ENCODE measurements at places on chromosomes 7 and 10. TPM values are rescaled to one million over a fixed set of nuclear protein-coding genes. Genes with fewer than 3 reads are reported as not detected.

The VPS37D gene
- 1.3 TPM for total RNA-seq

The GRID2IP gene
- 0.14 TPM for total RNA-seq

The ERVW-1 gene
- not detected for total RNA-seq

The ITIH5 gene
- 0.07 TPM for total RNA-seq

The TMEM72 gene
- not detected for total RNA-seq

The COL1A2 gene
- total RNA-seq: 0.34 TPM

The ANKRD2 gene
- total RNA-seq: 0.43 TPM

The DENND2A gene
- total RNA-seq: not detected

The BTBD16 gene
- total RNA-seq: 0.07 TPM

The TRPV5 gene
- total RNA-seq: not detected
